ENCODE measurements at places on chromosomes 5 and 9. TPM values are rescaled to one million over a fixed set of nuclear protein-coding genes. Genes with fewer than 3 reads are reported as not detected.

- H3K4me3 ChIP-seq, result no peak overlapping the region
- H3K27ac ChIP-seq, result peak overlapping the region; percentile 90
- H3K27me3 ChIP-seq, result no peaks in the 10 kb centered on the region
- no peak for DNase-seq
These were observed 2.3 kb downstream of the NMRK1 start for GRCh38 chr9:75085640-75086039.

DNA sequence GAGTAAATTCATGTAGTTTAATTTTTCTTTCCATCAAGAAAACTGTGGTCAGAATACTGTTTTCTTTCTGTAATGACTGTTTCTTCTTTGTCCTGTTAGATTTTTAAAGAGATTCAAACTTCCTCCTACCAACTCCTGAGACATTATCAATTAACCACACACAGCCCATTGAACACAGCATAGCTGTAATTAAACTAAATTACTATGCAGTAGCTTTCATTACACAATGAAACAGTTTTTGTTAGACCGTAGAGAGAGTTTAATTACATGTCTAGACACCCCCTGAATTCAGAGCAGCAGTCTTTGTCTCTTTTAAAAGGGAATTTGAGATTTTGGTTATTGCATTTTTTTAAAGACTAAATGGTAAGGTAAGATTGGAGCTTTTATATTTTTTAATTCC is 77.5 kb downstream of the STARD4 start:
- no peak overlapping the region for H3K27ac ChIP-seq
- no peaks in the 10 kb centered on the region for H3K4me1 ChIP-seq
- DNase-seq, result no peak
- no peaks in the 10 kb centered on the region for H3K27me3 ChIP-seq

DNA sequence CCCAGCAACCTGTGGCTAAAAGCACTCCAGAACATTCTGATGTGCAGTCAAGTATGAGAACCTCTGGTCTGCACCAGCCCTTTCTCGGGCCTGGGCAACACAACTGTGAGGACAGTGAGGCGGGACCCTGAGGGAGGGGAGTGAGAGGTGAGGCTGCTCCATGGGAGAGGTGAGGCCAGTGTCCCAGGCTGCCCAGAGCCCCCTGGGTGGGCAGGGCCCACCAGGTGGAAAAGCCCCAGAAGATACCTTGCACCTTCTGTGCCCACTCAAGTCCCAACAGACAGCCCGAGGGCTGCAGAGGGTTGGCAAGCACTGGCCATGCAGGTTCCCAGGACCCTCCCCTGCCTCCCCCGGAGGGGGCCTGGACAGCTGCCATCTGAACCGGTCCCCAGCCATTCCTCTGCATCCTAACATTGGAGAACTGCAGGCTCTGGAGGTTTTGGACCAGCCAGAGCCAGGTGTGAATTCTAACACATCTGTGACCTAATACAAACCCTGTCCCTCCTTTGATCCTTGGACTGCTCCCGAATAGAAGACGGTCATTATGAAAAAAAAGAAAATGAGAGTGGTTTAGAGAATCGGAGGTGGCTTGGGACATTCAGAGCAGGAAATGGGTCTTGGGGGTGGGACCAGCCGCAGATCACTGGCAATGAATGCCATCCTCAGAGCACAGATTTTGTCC is 57.0 kb downstream of the DUSP1 start:
- H3K36me3 ChIP-seq, result no peaks in the 10 kb centered on the region
- H3K4me3 ChIP-seq, result no peak overlapping the region
- peak; percentile 27 for DNase-seq
- peaks cover 3% of the 10 kb centered on the region for H3K4me1 ChIP-seq
- H3K27ac ChIP-seq, result peak overlapping the region; percentile 83

- no peak overlapping the region for H3K27ac ChIP-seq
- no peak overlapping the region for H3K4me3 ChIP-seq
- DNase-seq, result no peak
- H3K27me3 ChIP-seq, result no peaks in the 10 kb centered on the region
- H3K36me3 ChIP-seq, result no peaks in the 10 kb centered on the region
These were observed 22.3 kb downstream of the LIFR start for GRCh38 chr5:38534156-38534453.

DNA sequence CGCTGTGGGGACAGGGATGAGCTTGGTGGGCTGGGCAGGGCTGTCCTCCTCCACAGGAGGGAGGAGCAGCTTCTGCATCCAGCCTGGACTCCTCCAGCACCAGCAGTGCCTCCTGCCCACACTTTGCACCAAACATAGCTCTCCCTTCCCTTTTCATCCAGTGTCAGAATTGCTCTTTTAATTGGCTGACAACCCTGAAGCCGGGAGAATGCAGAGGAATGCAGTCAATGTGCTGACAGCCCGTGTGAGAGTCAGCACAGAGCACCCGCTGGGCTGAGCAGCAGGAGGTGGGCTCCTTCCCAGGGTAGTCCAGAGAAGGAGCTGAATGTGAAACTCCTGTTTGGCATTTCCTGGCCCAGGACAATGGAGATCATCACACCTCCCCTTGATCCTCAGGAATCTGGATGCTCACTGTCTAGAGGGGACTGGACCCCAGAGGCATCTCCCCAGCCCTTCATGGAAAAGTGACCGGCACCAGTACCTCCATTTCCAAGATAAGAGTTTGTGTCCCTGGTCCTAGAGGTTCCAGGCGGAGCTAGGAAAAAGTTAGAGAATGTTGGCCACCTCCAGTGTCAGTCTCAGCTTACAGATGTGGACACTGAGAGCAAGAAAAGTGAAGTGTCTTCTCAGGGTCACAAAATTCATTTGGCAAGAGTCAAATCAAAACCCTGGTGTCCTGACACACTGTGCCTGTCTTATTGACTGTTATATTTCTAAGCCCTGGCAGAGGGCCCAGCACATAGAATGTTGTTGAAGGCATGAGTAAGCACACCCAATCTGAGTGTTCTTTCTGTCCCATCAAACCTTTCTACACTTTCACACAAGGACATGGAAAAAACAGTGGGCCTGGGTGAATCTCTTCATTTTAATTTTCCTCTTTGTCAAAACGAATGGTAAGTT is 202.1 kb downstream of the SNX18 start:
- no peaks in the 10 kb centered on the region for H3K4me1 ChIP-seq
- DNase-seq, result no peak
- H3K27me3 ChIP-seq, result no peaks in the 10 kb centered on the region
- H3K36me3 ChIP-seq, result no peaks in the 10 kb centered on the region

DNA sequence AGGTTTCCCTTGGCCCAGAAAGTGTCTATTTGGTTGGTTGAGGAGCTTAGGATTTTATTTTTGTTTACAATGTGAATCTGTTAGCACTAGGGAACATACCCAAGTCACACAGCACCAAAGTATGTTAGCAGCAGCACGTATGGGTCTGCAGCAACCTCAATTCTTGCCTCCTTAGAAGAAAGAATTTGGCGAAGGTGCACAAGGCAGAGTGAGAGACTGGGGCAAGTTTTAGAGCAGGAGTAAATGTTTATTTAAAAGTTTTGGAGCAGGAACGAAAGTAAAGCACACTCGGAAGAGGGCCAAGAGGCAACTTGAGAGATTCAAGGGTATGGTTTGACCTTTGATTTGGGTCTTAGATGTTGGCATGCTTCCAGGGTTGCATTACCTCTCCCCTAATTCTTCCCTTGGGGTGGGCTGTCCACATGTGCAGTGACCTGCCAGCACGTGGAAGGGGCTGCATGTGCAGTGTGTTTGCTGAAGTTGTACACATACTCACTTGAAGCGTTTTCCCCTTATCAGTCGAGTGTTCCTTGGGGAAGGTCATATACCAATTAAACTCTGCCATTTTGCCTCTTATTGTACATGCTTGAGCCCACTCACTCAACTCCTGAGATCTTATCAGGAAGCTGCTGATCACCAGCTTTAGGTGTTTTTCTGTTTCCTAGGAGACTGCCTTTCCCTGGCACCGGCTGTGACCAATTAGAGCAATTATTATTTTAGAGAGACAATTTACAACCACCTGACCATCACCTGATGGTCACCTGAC is 64.9 kb upstream of the SHC3 start:
- no peaks in the 10 kb centered on the region for H3K4me1 ChIP-seq
- DNase-seq, result no peak
- H3K27ac ChIP-seq, result no peak overlapping the region
- no peak overlapping the region for H3K4me3 ChIP-seq
- no peaks in the 10 kb centered on the region for H3K27me3 ChIP-seq
- H3K36me3 ChIP-seq, result no peaks in the 10 kb centered on the region

GRCh38 chr9:130755377-130756007 is 61.9 kb downstream of the EXOSC2 start:
- no peak for DNase-seq
- H3K27me3 ChIP-seq, result no peaks in the 10 kb centered on the region
- H3K36me3 ChIP-seq, result no peaks in the 10 kb centered on the region

GRCh38 chr9:93585695-93586094 is 9.3 kb downstream of the PHF2 start:
- no peak overlapping the region for H3K4me3 ChIP-seq
- H3K27me3 ChIP-seq, result no peaks in the 10 kb centered on the region
- no peaks in the 10 kb centered on the region for H3K36me3 ChIP-seq
- no peaks in the 10 kb centered on the region for H3K4me1 ChIP-seq

- H3K36me3 ChIP-seq, result no peaks in the 10 kb centered on the region
- no peak overlapping the region for H3K27ac ChIP-seq
- H3K4me1 ChIP-seq, result peaks cover 4% of the 10 kb centered on the region
These were observed 97.1 kb downstream of the SLC44A1 start for GRCh38 chr9:105341434-105342146.

- H3K27me3 ChIP-seq, result no peaks in the 10 kb centered on the region
- H3K4me1 ChIP-seq, result no peaks in the 10 kb centered on the region
- no peaks in the 10 kb centered on the region for H3K36me3 ChIP-seq
- DNase-seq, result no peak
These were observed 91.4 kb upstream of the SH3GL2 start for GRCh38 chr9:17487467-17487866.

DNA sequence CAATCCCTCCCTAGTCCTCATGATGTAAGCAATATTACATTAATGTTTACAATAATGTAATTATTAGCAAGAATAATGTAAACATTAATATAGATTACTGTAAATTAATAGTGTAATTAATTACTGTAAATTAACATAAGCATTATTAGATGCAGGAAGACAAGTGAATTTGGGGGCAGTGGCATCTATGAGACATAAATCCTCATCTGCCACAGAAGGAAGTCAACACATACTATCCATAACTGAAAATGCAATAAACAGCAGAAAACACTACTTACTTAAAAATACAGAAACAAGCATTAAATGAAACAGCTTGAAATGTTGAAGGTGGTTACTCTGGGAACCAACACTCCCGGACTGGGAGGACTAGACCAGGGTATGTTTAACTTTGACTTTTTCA is 685 bp upstream of the NIPSNAP3A start:
- peak overlapping the region; percentile 86 for H3K4me3 ChIP-seq
- H3K27ac ChIP-seq, result peak overlapping the region; percentile 86

- no peaks in the 10 kb centered on the region for H3K27me3 ChIP-seq
- no peaks in the 10 kb centered on the region for H3K36me3 ChIP-seq
- no peak overlapping the region for H3K4me3 ChIP-seq
- no peaks in the 10 kb centered on the region for H3K4me1 ChIP-seq
These were observed 23.8 kb upstream of the LRRC14B start for GRCh38 chr5:167511-167910.

DNA sequence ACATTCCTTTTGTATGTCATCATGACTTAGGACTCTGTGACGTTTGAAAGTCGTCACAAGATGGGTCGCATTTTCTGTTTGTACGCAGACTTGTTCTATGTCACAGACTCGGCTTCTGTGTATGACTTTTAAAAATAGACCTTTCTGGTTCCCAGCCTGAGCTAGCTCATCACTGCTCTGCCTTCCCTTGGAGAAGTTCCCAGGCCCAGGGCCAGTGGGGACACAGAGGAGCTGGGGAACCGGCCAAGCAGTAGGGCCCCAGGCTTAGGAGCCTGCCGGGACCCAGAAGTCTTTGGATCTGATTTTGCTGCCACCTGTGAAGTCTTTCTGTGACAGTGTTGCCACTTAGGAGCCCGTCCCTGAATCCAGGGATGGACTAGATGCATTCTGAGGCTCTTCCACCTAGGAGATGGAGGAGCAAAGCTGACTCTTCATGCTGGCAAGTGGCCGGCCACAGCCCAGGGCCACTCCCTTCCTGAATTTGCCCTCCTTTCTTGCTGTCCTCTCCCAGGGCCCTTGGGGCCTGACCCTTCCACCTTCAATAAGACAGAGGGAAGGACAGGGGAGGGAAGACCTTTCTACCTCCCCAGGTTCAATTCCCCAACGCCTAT is 18.1 kb upstream of the UBE2QL1 start:
- H3K36me3 ChIP-seq, result no peaks in the 10 kb centered on the region
- H3K27ac ChIP-seq, result no peak overlapping the region
- DNase-seq, result no peak
- H3K4me1 ChIP-seq, result no peaks in the 10 kb centered on the region
- H3K27me3 ChIP-seq, result no peaks in the 10 kb centered on the region

GRCh38 chr9:127277770-127278169 is 13.2 kb downstream of the GARNL3 start:
- H3K27me3 ChIP-seq, result no peaks in the 10 kb centered on the region
- DNase-seq, result no peak

GRCh38 chr9:126219648-126220063 is 107.0 kb upstream of the MVB12B start:
- H3K27me3 ChIP-seq, result no peaks in the 10 kb centered on the region
- H3K27ac ChIP-seq, result no peak overlapping the region
- H3K4me3 ChIP-seq, result no peak overlapping the region
- DNase-seq, result no peak
- no peaks in the 10 kb centered on the region for H3K36me3 ChIP-seq

GRCh38 chr9:922171-922570 is 54.3 kb upstream of the DMRT3 start:
- no peak for DNase-seq
- H3K36me3 ChIP-seq, result no peaks in the 10 kb centered on the region
- H3K4me3 ChIP-seq, result no peak overlapping the region

DNA sequence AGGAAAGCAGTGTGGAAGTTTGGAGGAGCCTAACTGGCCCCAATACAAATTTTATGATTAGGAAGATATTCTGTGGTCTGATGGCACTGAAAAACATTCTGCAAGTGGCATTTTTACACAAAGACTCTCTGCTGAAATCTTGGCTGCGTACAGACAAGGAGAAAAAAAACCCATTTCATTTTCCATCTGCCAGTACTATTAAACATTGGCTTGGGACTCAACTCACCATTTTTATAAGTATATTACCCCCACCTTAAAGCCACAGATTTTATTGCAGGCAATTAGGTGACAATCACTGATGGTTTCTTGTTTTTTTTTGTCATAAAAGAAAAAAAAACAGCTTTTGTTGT is 206.9 kb downstream of the PTTG1 start:
- no peaks in the 10 kb centered on the region for H3K4me1 ChIP-seq
- no peaks in the 10 kb centered on the region for H3K27me3 ChIP-seq
- no peak overlapping the region for H3K4me3 ChIP-seq

HTR4 gene
- total RNA-seq, result not detected

RELL2 gene
- 0.53 TPM for total RNA-seq

IFNE gene
- total RNA-seq, result not detected

SLC25A2 gene
- not detected for total RNA-seq

AKNA gene
- total RNA-seq, result 9.2 TPM

RPL7A gene
- 584 TPM for total RNA-seq

Data from right lobe of liver (tissue), 6 donors.